ENCODE measurements at places on chromosomes 7 and 10.

GRCh38 chr7:11343818-11344413 is 370.2 kb downstream of the PHF14 start:
- no peak for DNase-seq

DNA sequence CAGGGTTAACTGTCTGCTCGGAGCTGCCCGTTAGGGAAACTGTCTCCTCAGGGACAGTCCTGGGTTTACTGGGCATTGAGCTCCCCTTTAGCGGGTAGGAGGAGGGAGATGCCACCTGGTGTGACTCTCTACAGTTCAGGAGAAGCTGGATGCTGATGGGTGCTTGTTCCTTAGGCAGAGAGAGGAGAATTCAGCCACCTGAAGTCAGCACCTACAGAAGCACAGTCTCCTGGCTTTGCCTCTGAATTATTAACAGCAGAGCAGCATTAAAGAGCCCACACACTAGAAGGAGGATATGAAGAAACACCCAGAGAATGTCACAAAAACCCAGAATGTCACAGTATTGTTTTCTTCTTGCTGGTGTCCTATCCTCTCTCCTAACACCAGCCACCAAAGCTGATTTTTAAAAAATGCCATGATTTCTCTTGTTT is 696 bp downstream of the GIMAP4 start:
- DNase-seq, result peak; percentile 72

DNA sequence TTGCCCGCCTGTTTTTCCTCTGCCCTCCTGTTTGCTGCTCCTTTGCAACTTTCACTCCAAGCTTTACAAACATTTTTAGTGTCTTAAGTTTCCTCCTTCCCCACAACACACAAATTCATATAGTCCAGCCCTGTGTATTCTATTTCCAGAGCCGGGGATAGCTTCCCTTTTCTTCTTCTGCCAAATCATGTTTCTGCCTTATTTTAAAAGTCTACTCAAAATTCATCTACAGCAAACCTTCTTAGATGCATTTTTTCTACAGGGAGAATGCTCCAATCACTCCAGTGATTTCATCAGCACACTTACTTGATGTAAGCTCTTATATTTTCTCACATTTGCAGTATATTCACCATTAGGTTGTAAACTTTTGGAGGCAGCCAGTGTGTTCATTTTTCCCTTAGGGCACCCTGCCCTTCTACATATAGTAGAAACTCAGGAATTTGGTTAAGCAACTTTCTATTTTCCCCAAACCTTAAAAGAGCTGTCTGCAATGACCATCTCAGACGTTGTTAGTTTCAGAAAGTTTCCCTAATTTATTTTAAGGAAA is 12.4 kb upstream of the ACTA2 start:
- no peak for DNase-seq

DNA sequence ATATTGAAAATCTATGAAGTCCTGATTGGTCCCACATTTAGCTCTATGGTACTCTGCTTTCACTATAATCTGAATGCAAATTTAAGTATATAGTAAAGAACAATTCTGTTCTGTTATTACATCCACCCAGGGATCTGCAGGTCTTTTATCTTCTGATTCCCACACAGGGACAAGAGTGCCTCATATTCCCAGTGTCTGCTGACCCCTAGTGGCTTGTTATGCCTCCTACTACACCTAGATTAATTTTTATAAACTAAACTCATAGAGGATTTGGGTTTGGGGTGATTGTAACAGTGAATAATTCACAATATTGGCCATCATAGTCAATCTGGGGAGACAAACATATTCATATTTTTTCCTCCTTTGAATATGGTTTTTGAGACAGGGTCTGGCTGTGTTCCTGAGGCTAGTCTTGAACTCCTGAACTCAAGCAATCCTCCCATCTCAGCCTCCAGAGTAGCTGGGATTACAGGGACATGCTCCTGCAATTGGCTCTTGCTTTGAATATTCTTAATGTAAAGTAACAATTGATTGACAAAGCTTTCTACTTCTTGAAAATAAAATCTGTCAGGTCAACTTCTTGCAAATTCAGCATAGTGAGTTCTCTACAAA is 282.1 kb downstream of the KCND2 start:
- no peak for DNase-seq

GRCh38 chr10:34627331-34627730 is 187.8 kb downstream of the PARD3 start:
- no peak for DNase-seq

DNA sequence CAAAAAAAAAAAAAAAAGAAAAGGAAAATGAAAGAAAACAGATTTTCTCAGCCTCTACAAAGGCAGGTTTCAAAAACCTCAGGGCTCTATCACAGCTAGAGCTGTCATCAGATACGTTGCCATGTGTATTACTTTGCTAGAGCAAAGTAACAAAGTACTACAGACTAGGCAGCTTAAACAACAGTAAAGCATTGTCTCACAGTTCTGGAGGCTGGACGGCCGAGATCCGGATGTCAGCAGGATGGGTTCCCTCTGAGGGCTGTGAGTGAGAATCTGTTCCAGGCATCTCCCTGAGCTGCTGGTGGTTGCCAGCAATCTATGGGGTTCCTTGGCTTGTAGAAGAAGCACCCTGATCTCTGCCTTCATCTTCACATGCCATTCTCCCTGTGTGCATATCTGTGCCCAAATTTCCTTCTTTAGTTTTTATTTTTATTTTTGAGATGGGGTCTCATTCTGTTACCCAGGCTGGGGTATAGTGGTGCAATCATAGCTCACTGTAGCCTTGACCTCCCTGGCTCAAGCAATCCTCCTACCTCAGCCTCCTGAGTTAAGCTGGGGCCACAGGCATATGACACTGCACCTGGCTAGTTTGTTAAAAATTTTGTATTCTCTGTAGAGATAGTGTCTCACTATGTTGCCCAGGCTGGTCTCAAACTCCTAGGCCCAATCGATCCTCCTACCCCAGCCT is 48.9 kb upstream of the KDM7A start:
- DNase-seq, result no peak
